Stimulated activated CD4-positive, alpha-beta T cell treated with anti-CD3 and anti-CD28 coated beads, Interleukin-15, amount 100 ng/mL, for 48 hours (primary cell): ENCODE measurements at places on chromosomes 5 and 9.

DNA sequence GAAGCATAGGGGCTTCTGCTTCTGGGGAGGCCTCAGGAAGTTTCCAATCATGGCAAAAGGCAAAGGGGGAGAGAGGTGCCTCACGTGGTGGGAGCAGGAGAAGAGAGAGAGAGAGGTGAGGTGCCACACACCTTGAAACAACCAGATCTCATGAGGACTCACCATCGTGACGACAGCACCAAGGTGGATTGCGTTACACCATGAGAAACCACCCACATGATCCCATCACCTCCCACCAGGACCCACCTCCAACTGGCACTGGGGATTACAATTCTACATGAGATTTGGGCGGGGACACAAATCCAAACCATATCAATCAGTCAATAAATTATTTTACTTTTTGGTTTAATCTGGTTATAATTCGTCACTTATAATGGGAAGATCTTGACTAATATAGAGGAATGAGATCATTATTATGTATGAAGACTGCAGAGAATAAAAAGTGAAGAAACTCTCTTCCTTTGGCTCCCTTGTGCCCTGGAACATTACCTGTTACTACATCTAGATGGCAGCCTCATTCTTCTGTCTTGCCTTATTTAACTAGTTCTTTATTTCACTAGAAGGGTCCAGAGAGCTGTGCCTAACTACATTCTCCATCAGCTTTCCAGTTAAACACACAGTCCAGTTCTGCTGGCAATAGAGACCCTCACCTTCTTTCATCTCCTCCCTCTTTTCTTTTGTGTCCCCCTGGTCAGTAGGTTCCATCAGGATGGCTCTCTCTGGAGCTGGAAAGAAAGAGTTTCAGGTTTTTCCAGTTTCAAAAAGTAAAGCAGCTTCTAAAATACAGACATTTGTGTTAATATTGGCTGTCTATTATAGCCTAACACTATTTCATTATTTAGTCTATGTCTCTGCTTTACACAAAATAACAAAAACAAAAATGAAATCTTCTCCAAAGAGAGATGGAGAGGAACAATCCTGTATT is 21.7 kb upstream of the SPINK7 start:
- DNase-seq: no peak

GRCh38 chr5:98714710-98715288 is 58.7 kb upstream of the RGMB start:
- DNase-seq: no peak

- DNase-seq: no peak
Measured at GRCh38 chr9:113507256-113507655, 43.7 kb downstream of the RGS3 start.

DNA sequence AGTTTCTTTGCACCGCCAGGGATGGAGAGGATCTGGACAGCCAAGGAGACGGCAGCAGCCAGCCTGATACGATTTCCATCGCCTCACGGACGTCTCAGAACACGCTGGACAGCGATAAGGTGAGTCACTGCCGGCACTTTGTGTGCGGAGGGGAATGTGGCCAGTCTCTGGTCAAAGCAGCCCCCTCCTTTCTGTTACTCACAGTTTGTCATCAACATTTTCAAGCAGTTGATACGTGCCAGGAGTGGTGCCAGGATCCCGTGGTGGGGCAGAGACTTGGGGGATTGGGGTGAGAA is 175.1 kb upstream of the OTULINL start:
- DNase-seq: no peak

DNA sequence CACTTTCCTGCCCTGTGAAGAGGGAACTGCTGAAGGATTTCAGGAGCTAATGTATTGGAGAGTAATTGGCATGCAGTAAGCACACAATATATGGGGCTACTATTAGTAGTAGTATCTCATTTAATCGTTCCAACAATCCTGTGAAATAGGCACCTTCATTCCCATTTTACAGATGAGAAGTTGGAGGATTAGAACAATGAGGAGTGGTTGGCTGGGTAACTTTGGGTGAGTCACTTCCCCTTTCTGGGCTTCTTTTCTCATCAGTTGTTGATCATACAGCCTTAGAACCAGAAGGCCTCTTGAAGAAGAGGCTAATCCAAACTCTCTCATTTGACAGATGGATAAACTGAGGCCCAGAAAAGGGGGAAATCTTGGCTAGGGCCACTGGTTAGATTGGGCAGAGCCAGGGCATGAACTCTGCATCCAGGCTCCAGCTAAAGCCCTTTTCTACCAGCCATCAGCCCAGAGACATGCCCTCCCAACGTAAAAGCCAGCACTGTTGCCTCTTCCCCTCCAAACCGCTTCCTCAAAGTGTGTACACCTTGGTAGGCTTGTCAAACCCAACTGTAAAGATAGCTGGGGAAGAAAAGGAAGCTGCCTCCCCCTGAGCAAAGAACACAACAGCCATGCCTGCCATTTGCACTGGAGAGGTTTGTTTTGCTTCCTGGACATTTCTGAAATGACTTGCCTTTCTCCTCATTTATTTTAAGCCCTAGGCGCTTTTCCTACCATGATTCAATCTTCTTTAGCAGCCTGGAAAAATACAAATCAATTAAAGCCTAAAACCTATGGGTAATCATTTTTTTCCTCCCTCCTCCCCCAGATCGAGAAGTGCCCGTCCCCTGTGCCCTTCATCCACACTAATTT is 992 bp downstream of the SPACA9 start:
- no peak for DNase-seq

DNA sequence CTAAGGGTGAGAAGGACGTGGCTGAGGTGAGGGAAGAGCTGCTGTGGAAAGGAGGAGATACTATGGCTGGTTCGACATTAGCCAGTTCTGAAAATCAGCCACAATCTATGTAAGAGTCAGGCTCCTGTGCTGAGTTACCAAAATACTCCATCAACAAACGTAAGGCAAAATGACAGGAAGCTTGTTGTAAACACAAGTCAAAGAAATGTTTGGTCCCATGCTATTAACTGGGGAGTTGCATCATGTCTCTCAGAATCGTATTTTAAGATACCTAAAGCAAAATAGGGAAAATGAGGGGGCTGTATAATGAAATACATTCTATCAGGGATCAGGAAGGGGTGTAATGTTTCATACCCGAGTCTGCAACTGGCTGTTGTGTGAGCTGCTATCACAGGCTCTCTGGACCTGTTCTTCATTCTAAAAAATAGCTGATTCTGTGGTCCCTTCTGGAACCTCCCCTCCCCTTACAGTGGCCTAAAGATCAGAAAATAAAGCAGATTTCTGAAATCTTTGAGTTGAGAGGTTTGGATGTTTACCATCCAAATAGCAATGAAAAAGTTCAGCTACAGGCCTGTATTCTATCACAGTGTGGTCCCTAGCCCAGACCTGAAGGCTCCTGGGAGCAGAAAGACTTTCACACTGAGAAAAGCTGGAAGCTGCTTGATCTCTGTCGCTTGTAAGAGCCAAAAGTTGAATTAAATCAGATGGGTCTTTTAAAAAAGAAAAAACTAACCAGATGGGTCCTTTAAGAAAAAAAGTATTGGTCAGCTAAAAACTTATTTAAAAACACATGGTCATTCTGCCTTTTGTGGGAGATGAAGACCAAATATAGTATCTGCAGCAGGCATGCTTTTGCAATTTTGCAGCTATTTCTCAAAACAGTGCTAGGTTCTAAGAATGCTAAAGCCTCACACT is 97.8 kb upstream of the SMC5 start:
- no peak for DNase-seq

DNA sequence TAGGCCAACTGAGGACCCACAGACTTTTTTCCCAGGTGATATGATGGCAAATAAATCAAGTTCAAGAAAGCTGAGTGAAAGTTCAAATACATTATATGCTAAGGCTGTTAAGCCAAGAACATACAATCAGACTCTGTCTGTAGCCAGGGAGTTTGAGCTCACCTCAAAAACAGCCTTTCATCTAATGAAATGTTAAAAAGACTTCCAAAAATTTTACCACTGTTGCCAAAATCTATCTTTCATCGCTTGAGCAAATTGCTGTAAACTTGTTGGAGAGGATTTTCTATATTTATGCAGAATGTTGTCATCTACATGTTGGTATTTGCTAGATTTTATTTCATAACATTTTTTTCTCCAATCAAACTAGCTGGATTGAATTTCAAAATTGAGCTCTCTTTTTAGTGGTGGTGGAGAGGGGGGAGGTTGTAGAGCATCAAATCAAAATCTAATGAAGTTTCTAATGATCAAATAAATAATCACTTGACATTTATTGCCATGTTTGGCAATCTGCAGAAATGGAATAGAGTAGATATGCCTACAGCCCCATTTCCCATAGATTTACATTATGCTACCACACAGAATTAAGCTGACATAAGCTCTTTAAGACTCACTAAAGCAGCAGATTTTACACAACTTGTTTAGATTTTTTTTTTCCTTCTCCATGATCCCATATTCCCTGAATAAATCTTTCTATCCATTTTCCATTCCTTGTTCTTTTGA is 828.9 kb upstream of the ZNF608 start:
- no peak for DNase-seq

- DNase-seq: no peak
Measured at GRCh38 chr9:33431420-33431819, 16.0 kb downstream of the AQP3 start.

DNA sequence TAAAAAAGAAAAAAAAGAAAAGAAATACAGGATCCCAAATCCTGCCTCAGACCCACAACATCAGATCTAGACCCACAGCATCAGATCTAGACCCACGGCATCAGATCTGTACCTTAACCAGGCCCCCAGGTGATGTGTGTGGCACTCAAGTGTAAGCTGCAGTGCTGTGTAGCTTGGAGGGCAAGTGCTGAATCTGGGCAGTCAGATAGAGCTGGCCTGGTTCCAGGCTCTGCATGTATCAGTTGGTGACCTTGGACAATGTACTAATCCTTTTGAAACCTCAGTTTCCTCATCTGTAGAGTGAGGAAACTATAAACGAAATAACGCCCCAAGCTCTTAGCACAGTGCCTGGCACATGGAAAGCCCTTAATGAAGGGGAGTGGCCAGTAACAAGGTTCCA is 16.7 kb downstream of the COL15A1 start:
- no peak for DNase-seq

DNA sequence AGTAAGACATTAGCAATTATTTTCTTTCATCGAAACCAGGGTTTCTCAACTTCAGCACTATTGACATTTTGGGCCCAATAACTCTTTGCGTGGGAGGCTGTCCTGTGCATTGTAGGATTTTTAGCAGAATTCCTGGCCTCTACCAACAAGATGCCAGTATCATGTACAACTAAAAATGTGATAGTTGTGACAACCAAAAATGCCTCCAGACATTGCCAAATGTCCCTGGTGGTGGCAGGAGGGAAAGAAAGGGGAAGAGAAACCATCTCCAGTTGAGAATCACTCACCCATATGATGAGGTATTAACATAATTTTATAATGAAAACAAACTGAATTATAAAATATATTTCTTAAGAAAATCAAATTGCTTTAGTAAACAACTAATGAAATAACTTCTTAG is 406.1 kb downstream of the RAB3C start:
- no peak for DNase-seq

- DNase-seq: no peak
Measured at GRCh38 chr5:135124128-135124527, 90.1 kb upstream of the PITX1 start.

DNA sequence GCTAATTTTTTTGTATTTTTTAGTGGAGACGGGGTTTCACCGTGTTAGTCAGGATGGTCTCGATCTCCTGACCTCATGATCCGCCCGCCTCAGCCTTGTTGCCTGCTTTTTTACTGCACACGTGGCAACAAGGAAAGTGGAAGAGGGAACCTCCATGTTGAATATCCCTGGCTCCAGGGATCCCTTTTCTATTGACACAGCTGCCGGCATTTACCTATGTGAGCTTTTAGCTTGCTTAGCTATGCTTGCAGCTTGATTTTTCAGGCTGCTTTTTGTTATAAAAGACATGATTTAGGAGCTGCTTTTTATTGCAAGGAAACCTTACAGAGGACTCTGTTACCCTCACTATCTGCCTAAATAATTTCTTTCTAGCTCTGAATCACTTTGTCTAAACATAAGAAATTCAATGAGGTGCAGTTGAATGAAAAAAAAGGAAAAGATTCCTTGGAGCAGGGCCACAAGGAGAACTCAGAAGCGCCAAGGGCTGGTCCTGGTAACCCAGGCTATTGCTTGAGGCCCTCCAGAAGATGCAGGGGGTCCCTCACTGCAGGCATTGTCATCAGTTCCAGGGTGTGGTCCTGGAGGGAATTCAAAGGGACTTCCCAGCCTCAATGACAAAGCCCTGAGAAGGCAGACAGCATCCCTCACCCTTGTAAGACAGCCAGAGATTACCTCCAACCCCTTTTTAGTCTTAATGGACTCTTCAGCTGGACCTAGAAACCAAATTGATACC is 89.9 kb downstream of the SYK start:
- DNase-seq: no peak
